ENCODE measurements at places on chromosomes 3 and 15. TPM values are rescaled to one million over a fixed set of nuclear protein-coding genes. Genes with fewer than 3 reads are reported as not detected.

- DNase-seq = no peak
These were observed 574.6 kb upstream of the LMCD1 start for GRCh38 chr3:7927015-7927414.

GNAI2 gene
- polyA plus RNA-seq = 229 TPM

TRAT1 gene
- polyA plus RNA-seq = 0.07 TPM

- no peak for DNase-seq
These were observed 7.0 kb downstream of the CHST14 start for GRCh38 chr15:40477642-40478327.

DNA sequence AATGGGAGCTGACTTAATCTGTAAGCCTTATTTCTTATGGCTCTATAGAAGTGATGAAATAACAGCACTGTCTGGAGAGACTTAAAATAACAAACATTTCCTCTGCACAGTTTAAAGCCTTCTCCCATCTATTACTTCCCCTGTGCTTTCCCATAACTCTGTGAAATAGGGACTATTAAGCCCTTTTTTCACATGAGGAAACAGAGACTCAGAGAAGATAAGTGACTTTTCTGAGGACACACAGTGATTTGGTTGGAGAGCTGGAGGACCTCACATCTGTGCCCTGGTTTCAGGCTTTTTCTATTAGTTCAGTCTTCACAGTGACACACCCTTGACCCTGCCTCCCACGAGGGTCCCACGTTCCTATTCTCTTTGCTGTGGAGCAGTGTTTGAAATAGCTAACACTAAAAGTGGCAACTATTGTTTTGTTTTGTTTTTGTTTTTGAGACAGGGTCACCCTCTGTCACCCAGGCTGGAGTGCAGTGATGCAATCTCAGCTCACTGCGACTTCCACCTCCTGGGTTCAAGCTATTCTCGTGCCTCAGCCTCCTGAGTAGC is 82.9 kb downstream of the ST6GAL1 start:
- no peak for DNase-seq

DNA sequence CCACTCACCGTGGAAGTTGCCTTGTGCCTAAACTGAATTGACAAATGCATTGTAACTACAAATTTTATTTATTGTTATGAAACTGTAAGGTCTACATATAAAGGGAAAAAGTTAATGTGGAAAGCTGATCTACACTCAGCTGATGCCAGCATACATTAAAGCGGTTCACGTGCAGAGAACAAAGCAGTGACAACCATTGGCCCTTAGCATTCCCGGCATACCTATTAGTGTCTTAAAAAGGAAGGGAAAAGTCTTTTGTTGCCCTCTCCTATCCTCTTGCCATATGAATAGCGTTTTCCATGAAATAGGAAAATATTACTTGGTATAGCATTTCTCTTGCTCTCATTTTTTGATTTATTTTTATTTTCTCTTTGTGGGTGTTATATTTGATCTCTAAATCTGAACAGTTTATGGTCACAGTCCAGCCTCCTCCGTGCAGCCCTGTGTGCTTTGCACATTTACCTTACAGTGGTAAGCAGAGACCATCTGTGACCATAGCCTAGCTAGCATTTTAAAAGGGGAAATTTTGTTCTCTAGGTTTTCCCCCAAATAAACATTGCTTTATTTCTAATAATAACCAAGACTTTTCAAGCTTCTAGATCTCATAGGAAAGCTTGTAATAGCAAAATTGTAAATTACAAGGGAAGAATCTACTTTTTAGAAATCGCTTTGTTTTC is 89.7 kb upstream of the CGNL1 start:
- no peak for DNase-seq

CCRL2 gene
- 1.0 TPM for polyA plus RNA-seq

GRCh38 chr3:13507570-13508339 is 27.6 kb downstream of the HDAC11 start:
- DNase-seq = no peak

- no peak for DNase-seq
These were observed 25.5 kb downstream of the DPH3 start for GRCh38 chr3:16239086-16239770.

NR1I2 gene
- polyA plus RNA-seq = 1.1 TPM

- no peak for DNase-seq
These were observed 62.4 kb upstream of the PCSK6 start for GRCh38 chr15:101551696-101552591.

DNA sequence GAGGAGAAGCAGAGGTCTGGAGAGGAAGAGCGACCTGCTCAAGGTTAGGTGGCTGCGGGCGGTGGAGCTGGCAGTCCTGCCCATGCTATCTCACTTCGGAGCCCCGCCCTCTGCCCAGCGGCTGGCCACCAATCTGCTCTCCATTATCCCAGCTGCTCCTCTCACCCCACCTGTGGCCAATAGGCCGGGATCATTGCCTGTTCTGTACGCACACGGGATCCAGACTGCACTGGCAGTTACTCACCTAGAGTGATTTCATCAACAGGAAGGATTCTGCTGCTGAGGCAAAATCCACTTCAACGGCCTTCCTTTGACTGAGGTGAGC is 100.6 kb downstream of the TLE3 start:
- no peak for DNase-seq

- DNase-seq = no peak
These were observed 33.0 kb downstream of the HSPBAP1 start for GRCh38 chr3:122760453-122761271.

SEMA5B gene
- polyA plus RNA-seq = 25.3 TPM

DNA sequence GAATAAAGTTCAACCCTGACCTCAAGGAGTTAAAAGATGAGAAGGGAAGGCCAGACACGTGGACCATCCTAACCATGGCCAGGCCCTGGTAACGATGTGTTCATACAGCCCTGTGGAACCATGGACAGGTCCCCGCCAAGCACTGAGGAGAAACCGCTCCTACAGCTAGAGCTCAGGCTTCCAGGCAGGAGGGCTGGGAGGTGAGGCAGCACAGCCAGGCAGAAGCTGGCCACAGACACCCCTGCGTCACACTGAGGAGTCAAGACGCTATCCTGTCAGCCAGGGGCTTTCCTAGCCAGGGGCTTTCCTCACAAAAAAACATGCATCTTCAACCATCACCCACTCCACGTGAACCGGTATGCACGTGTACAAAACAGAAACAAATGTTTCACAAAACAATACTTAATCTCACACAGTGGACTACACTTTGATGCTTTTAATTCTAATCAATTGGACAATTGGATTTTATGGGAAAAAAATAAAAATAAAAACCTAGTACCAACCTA is 73.2 kb downstream of the TBC1D2B start:
- no peak for DNase-seq

DNA sequence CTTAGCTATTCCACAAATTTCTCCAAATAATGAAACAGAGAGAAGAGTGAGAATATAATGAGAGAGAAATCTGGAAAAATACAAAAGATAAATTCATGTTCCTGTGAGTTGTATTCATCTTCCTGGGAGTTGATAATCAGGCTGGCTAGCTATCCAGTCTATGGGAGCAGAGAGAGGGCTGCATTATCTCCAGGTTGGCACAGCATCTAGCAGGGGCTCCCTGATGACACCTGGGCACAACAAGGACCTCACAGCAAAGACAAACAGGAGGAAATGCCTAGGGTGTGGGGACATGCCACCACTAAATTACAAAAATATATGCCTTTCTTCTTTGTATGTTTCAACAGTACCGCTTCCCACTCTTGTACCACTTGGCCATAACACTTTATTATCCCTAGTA is 1.9 kb downstream of the EHD4 start:
- no peak for DNase-seq

NR2E3 gene
- polyA plus RNA-seq = 0.31 TPM

CCR9 gene
- polyA plus RNA-seq = 0.09 TPM

GRCh38 chr15:73370151-73370550 is 1.4 kb upstream of the HCN4 start:
- DNase-seq = no peak

- DNase-seq = no peak
These were observed 343.0 kb upstream of the TGFBR2 start for GRCh38 chr3:30263238-30263924.

DNA sequence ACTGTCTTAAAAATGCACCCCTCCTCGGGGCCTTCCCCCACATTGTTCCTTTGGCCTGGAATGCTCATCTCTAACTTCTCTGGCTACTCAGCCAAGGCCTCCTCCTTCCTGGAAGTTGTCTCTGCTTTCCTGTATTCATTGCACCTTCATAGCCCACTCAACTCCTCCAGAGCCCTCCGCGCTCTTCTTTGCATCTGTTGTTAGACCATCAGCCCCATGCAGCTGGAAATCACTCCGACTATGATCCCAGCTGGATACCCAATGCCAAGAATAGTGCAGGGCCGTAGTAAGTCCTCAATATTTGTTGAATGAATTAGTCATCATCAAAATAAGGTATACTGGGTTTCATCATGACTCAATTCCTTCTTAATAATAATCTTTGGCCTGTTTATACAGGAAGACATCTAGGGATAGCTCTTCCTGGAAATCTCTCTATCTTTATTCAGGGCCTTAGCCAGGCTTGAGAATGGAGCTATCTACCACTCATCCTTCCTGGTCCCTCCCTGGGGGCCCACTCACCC is 112.7 kb downstream of the SYNPR start:
- DNase-seq = no peak

GRCh38 chr3:140007911-140008869 is 73.2 kb downstream of the CLSTN2 start:
- DNase-seq = no peak

DNA sequence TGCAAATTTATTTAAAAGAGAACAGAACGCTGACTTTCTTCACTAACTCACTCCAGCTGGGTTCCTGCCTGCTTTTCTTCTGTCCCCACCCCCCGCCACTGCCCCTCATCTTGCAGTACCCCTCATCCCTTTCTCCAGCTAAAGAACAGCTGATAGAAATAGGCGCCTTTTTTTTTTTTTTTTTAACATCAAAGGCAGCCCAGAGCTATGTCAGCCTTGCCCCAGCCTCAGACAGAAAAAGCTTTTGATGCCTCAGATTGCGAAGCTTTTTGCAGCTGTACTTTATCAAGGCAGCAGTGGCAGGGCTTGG is 1.8 kb downstream of the CADPS start:
- DNase-seq = no peak

GRCh38 chr15:69414701-69415167 is 585 bp downstream of the KIF23 start:
- DNase-seq = no peak

GRCh38 chr3:194293546-194294198 is 57.5 kb downstream of the CPN2 start:
- DNase-seq = no peak
